T-helper 2 cell (primary cell): ENCODE measurements at places on chromosomes 13 and 19.

GRCh38 chr13:45219123-45219891 lies 18.5 kb upstream of the KCTD4 start:
- DNase-seq: no peak

DNA sequence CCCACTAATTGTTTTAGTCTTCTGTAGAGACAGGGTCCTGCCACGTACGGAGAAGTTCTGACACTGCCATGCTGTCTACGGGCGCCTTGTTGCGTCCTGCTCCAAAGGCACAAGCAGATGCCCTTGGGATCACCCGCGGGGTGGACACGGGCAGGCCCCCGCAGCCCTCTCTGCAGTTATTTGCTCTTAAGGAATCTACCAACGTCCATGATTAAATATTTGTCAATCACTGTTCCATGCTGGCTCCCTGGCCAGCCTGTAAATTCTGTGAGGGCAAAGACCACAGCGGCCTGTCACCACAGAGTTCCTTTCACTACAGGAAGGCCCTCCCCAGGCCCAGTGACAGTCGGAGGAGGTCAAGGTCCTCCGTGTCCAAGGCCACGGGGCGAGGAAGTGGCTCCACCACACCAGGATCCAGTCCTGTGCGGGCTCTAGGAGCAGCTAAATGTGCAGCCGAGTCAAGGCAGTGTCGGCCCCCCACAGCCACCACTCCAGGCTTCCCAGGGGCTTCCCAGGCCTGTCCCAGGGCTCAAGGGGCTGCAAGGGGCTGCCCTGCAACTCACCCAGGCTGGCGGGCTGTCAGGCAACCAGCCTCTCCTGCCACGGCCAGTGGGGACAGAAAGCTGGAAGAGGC lies 2.1 kb downstream of the RNF126 start:
- DNase-seq: no peak

DNA sequence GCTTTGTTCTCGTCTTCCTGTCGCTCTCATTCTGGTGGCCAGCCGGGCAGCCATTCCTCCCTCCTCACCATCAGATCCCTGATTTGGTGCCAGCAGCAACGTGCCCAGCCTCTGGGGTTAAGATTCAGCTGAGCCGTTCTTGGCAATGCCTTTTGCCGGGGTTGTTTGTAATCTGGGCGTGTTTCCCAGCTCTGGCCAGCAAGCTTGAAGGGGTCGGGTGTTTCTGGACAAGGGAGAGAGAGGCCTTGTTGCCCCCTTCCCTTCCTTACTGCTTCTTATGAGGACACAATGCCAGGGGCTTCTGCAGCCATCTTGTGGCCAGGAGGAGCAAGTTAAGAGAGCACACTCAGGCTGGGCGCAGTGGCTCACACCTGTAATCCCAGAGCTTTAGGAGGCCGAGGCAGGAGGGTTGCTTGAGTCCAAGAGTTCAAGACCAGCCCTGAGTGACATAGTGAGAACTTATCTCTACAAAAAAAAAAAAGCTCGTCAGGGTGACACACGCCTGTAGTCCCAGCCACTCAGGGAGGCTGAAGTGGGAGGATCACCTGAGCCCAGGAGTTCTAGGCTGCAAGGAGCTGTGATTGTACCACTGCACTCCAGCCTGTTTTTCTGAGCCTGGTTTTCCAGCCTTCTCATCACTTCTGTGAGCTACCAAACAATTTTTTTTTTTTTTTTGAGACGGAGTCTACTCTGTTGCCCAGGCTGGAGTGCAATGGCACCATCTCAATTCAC lies 10.7 kb upstream of the CRTC1 start:
- no peak for DNase-seq

GRCh38 chr13:73081256-73081915 lies 22.6 kb downstream of the KLF5 start:
- no peak for DNase-seq
